ENCODE measurements at places on chromosomes 7 and 10.

DNA sequence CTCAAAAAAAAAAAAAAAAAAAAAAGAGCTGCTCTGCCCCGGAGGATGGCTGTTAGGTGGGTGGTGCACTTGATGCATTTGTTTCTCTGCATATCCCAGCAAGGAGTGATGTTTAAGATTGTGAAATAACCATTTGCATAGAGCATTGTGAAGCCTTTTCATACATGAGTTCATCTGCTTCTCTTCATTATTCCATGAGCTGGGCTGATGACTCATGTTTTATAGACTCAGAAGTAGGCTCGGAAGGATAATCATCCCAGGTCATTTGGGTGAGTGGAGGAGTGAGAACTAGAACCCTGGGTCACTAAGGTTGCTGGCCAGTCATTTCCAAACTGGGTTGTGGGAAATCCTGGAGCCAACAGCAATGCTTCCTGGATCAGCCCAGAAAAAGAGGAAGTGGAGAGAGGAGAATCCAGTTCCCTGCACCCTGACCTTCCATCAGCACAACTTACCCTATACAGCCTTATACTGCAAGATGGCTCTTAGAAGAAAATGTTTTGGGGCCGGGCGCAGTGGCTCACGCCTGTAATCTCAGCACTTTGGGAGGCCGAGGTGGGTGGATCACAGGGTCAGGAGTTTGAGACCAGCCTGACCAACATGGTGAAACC lies 45.3 kb downstream of the TACC2 start:
- DNase-seq = no peak

GRCh38 chr7:103989200-103989784 lies at the start of gene RELN:
Gene RELN, minus strand, starts transcription at chr7:103989658. Its CDS starts 302 bp downstream, at chr7:103989356.
- DNase-seq = no peak

- no peak for DNase-seq
These were observed 71.6 kb upstream of the GJD4 start for GRCh38 chr10:35533565-35533964.

DNA sequence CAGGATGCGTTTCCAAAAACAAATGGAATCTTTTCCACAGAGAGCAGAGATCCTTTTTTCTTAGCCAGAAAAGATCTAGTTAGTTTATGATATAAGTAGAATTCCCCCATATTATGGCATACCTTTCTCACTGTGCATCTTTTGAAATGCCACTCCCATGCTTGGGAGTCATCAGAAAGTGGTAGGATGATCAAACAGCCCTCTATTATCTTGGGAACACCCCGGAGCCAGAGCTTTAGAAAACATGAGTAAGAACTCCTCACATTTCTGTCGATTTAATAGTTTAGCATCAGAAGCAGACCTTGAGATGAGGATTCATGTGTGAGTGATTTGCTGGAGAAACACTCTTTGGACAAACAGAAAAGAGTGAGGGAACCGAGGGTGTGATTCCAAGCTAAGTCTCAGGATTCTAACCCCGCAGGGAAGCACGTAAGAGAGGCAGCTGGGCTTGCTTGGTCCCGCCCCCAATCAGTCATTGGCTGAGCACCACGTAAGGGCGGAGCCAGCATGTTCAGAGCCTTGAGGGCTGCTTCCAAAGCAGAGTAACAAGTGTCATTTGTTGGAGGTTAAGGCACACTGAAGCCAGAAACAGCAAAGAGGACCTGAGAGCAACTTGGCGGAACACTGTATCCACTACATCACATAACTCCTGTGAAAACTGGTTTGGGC lies 43.7 kb upstream of the NXPH1 start:
- peak; percentile 72 for DNase-seq

- no peak for DNase-seq
These were observed 286.2 kb downstream of the KCNMA1 start for GRCh38 chr10:77351386-77351785.

DNA sequence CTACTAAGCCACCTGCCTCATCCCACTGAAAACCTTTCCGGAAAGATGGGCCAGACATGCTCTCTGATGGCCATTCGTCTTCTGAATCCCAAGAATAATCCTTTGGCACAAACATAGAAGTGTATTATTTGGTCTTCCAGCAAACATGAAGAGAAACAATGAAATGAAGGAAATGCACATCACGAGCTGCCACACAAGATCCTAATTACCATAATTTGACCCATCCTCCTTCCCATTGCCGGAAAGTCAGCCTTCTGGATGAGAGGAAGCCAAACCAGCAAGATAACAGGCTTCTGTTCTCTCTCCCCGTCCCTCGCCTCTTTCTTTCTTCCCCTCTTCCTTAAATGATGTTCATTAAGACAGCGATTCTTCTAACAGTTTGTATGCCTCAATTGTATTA lies 218.9 kb upstream of the KMT2E start:
- peak; percentile 23 for DNase-seq

GRCh38 chr10:287026-287709 lies 151.9 kb downstream of the ZMYND11 start:
- DNase-seq = no peak

DNA sequence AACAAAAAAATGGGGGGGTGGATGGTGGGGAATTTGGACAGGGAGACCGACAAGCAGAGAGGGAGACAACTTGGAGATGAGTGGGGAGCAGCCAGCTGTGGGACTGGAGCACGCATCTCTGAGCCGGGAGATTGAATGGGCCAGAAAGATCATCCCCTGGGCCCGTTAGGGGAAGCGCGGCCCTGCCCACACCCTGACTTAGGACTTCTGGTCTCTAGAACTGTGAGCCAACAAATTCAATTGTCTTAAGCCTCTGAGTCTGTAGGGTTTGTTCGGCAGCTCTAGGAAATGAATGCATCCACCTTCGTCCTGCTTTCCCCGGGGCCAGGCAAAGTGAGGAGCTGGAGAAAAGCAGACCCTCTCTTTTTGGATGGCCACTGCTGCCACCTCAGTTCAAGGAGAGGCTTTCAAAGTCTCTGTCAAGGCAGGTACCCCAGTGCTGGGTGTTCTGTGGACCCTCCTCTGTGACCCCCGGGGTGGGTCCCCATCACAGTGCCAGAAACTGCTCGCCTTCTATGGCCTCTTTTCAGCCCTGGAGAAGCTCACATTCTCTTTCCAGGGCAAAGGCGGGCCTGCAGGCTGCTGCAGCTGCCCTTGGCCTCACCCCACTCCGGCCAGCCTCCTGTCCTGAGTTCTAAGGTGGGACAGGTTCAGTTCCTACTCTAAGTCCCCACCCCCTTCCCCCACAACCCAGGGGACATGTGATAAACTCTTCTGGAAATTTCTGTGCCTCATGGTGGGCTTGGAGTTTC lies 423.2 kb downstream of the RPS24 start:
- DNase-seq = no peak

- no peak for DNase-seq
These were observed 569.9 kb downstream of the ANKRD7 start for GRCh38 chr7:118794419-118794818.

- DNase-seq = no peak
These were observed 18.4 kb downstream of the C7orf57 start for GRCh38 chr7:48053736-48054135.

GRCh38 chr10:86936661-86937501 lies 20.5 kb downstream of the MMRN2 start:
- no peak for DNase-seq

DNA sequence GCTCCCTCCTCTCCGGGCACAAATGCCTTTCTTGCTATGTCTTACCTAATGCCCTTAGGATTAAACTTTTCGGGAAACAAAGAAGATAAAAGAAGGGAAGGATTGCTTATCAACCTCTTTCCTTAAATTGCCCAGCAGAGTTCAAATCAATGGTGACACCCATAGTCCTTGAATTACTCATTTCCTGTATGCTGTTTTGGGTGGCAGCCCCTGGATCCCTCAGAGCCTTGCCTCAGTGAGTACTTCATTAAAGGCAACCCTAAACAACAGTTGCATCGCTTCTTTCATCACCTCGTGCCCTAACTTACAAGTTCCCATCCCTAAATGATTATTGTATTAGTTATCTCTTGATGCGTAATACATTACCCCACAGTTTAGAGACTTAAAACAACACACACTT lies 31.6 kb upstream of the WAPL start:
- DNase-seq = no peak

GRCh38 chr7:426510-426909 lies 93.1 kb downstream of the PDGFA start:
- no peak for DNase-seq

DNA sequence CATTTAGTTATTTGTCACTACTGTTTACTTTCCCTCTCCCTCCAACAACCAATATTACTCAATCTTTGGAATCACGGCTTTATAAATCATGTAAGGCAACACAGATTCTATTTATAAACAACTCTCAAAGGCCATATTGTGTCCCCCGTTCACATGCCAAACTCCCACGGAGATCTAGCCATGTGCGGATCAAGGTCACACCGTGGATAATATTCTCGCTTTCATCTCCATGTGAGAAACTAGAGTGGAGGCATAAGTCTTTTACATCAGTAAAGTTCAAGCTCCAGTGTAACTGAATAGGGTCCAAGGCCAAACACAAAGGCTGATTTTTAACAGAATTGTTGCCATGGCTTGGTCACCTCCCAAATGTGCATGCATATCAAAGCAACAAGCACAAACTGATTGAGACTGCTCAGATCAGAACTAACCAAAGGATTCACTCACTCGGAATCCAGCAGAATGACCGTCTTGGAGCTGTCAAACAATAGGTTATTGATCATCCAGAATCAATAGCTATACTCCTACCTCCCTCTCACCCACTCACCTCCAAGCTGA lies 569.5 kb upstream of the LRRN3 start:
- no peak for DNase-seq

All from hippocampal formation (tissue), 2 donors.